Fibroblast of lung (primary cell): ENCODE measurements at places on chromosomes 4 and X. TPM values are rescaled to one million over a fixed set of nuclear protein-coding genes. Genes with fewer than 3 reads are reported as not detected.

- peak overlapping the region; percentile 63 for H3K4me3 ChIP-seq
- peaks cover 2% of the 10 kb centered on the region for H3K4me1 ChIP-seq
- H3K27me3 ChIP-seq, result no peaks in the 10 kb centered on the region
- peak overlapping the region; percentile 76 for H3K27ac ChIP-seq
- no peaks in the 10 kb centered on the region for H3K36me3 ChIP-seq
Observed at GRCh38 chrX:48695534-48695896, 1.0 kb upstream of the SUV39H1 start.

DNA sequence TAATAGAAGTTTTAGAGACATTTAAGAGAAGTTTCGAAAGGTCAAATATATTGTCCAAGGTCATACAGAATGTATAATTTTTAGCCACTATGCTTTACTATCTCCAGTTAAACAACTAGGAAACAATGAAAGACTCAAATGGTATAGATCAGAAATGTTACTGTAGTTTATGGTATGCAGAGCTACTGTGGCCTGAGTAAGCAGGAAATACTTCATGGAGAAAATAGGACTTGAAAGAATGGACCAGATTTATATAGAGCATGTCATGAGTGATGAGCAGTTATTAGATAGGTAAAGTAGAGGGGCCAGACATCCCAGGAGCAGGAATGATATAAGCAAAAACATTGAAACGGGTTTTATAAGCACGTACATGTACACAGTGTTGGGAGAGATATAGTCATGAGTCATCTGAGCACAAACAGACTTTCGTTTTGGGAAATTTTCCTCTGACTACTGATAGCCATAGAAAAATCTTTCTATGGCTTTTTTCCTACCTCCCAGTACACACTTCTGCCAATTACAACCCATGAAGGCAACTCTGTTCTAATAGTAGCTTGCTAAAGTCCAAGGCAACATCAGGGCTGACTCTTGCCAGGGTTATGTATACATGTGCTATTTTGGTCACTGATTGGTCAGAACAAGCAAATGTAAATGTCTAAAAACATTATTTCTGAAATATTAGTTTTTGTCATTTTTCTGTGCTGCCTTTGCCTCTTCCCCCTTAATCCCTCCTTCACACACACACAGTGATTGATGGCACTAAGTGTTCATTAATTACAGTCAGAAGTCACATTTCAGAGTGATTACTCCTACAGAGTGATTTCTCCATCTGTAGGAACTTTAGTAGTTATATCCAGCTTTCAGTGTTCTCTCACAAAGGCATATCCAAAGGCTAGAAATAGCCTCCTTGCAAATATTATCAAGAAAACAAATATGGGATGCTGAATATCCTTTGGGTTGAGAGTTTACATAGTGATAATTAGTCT, 198.7 kb downstream of the ENOX2 start:
- DNase-seq, result peak; percentile 47
- H3K36me3 ChIP-seq, result no peaks in the 10 kb centered on the region
- no peaks in the 10 kb centered on the region for H3K27me3 ChIP-seq
- no peak overlapping the region for H3K27ac ChIP-seq

GRCh38 chr4:170052919-170053318, 26.7 kb upstream of the MFAP3L start:
- no peak overlapping the region for H3K4me3 ChIP-seq
- H3K4me1 ChIP-seq, result no peaks in the 10 kb centered on the region
- no peaks in the 10 kb centered on the region for H3K27me3 ChIP-seq
- H3K36me3 ChIP-seq, result no peaks in the 10 kb centered on the region
- no peak overlapping the region for H3K27ac ChIP-seq
- DNase-seq, result no peak

GRCh38 chr4:47747211-47747610, 90.7 kb downstream of the CORIN start:
- H3K36me3 ChIP-seq, result no peaks in the 10 kb centered on the region
- H3K4me1 ChIP-seq, result no peaks in the 10 kb centered on the region
- no peak overlapping the region for H3K4me3 ChIP-seq
- no peaks in the 10 kb centered on the region for H3K27me3 ChIP-seq

DNA sequence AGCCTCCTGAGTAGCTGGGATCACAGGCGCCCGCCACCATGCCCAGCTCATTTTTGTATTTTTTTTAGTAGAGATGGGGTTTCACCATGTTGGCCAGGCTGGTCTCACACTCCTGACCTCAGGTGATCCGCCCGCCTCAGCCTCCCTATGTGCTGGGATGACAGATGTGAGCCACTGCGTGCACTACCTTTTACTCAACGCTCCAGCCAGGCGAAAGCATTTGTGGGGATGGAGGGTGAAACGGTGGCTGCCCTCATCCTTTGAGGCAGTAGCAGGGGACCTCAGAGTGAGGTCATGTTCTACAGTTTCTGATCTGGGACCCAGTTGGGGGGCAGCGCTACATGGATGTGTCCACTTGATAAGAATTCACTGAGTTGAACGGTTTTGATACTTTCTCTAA, 65.8 kb upstream of the GPR78 start:
- H3K4me1 ChIP-seq, result peaks cover 2% of the 10 kb centered on the region
- no peak for DNase-seq
- H3K4me3 ChIP-seq, result no peak overlapping the region
- H3K27ac ChIP-seq, result no peak overlapping the region

- no peaks in the 10 kb centered on the region for H3K27me3 ChIP-seq
- H3K27ac ChIP-seq, result no peak overlapping the region
- peak; percentile 79 for DNase-seq
- H3K4me1 ChIP-seq, result no peaks in the 10 kb centered on the region
Observed at GRCh38 chrX:45900766-45901615, 644.2 kb downstream of the ZNF674 start.

DNA sequence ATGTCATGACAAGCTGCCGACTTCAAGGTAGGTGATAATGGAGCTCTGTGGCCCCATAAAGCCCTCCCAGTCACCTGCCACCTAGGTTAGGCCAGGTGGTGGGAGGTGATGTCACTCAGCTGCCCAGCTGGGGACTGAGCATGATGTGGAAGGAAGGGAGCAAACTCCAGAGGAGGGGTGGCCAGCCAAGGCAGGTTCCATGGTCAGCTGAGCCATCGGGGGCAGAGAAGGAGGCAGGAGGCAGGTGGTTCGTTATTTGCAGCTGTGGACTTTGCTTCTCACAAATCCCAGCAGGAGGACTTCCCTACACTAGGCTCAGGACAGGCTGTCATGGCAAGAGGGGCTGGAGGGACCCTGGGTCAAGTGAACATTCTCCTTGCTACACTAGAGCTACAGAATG, 2.1 kb downstream of the CCDC120 start:
- no peaks in the 10 kb centered on the region for H3K36me3 ChIP-seq
- H3K27ac ChIP-seq, result no peak overlapping the region
- H3K4me3 ChIP-seq, result no peak overlapping the region

GRCh38 chrX:137178392-137178791, 144.6 kb upstream of the GPR101 start:
- no peaks in the 10 kb centered on the region for H3K27me3 ChIP-seq
- H3K36me3 ChIP-seq, result no peaks in the 10 kb centered on the region
- H3K27ac ChIP-seq, result no peak overlapping the region
- no peak for DNase-seq

DNA sequence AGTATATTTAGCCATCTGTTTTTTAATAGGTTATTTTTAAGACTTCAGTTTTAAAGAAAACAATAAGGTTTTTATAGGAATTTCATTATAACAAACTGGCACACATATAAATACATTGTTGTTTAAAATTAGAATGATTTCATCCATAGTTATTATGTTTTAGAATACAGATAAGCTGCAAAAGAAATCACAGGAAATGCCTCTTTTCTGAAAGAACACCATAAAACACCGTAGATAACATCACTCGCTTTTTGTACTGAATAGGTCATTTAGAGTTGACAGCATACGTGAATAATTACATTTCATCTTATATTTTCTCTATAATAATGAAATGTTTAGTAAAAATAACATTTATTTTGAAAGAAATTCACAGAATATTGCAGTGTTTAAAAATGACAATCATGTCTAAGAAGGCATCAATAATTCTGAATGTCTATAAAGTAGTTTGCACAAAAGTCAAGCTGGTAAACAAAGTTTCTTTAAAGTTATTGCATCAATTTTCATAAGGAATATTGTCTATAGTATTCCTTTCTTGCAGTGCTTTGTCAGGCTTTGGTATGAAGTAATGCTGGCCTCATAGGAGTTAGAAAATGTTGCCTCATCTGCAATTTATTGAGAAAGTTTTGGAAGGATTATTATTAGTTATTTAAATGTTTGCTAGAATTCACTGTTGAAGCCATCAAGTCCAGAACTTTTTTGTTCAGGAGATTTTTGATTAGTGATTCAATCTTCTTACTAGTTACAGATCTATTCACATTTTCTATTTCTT, 17.9 kb upstream of the VEGFC start:
- H3K27ac ChIP-seq, result no peak overlapping the region
- H3K4me1 ChIP-seq, result no peaks in the 10 kb centered on the region
- no peak for DNase-seq
- no peaks in the 10 kb centered on the region for H3K27me3 ChIP-seq
- no peak overlapping the region for H3K4me3 ChIP-seq

GRCh38 chr4:17985832-17986231, 35.7 kb downstream of the LCORL start:
- no peak overlapping the region for H3K4me3 ChIP-seq
- H3K4me1 ChIP-seq, result no peaks in the 10 kb centered on the region
- H3K27ac ChIP-seq, result no peak overlapping the region
- no peak for DNase-seq
- no peaks in the 10 kb centered on the region for H3K27me3 ChIP-seq
- H3K36me3 ChIP-seq, result no peaks in the 10 kb centered on the region

DNA sequence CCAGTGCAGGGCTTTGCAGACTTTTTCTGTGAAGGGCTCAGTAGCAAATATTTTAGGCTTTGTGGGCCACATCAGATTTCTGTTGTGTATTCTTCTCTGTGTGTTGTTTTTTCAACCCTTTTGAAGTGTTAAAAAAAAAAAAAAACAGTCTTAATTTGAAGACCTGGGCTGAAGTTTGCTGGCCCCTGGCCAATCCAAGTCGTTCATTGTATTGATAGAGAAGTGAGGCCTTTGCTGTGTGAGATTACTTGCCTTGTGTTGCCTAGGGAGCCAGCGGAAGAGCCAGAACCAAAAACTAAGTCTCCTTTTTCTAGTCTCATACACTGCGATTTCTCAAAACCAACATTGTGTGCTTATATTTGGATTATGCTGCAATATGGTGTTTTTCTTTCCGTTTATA, 46.9 kb downstream of the MTM1 start:
- H3K27ac ChIP-seq, result no peak overlapping the region
- no peaks in the 10 kb centered on the region for H3K4me1 ChIP-seq
- no peaks in the 10 kb centered on the region for H3K36me3 ChIP-seq
- H3K27me3 ChIP-seq, result no peaks in the 10 kb centered on the region
- no peak overlapping the region for H3K4me3 ChIP-seq

The CXorf58 gene
- not detected in 2 replicates for total RNA-seq

The TMPRSS11F gene
- not detected in 2 replicates for total RNA-seq

The NR0B1 gene
- total RNA-seq, result 1.8 and 4.6 TPM in 2 replicates

The GPR34 gene
- not detected in 2 replicates for total RNA-seq

The GUCY1A1 gene
- 10.7 and 23.4 TPM in 2 replicates for total RNA-seq

The RIBC1 gene
- total RNA-seq, result 0.77 and 1.3 TPM in 2 replicates

The TMLHE gene
- total RNA-seq, result 18.5 and 24.1 TPM in 2 replicates

The MYOZ2 gene
- total RNA-seq, result 0.17 and 0.26 TPM in 2 replicates

The BMPR1B gene
- total RNA-seq, result 0.17 and 0.26 TPM in 2 replicates

The YY2 gene
- 1.0 and 2.8 TPM in 2 replicates for total RNA-seq
